Fibroblast of lung (primary cell): ENCODE measurements at places on chromosomes 13 and 19.

DNA sequence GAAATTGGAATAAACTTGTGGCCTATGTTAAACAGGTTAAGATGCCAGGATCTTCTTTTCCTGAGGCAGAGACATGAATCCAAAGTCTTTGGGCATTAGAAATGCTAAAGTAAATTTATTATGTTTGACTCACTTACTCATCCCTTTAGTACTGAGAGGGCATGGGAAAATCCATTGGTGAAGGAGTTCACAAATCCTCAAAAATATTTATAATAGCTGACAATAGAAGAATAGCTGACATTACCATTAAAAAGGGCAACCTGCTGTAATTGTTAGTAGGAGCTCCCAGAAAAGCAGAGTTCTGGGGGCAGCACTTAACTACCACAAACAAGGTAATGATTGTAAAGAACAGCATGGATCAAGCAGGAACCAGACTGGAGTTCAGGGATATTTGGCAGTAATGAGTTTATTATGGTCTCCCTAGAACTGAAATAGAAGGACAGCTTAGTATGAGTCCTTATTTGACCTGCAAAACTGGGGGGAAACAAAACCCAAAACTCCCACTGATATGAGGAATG, 285.8 kb upstream of the KLHL1 start:
- DNase-seq, result no peak

- DNase-seq, result no peak
These were observed 1119.5 kb upstream of the ATXN8OS start for GRCh38 chr13:68988176-68988575.

DNA sequence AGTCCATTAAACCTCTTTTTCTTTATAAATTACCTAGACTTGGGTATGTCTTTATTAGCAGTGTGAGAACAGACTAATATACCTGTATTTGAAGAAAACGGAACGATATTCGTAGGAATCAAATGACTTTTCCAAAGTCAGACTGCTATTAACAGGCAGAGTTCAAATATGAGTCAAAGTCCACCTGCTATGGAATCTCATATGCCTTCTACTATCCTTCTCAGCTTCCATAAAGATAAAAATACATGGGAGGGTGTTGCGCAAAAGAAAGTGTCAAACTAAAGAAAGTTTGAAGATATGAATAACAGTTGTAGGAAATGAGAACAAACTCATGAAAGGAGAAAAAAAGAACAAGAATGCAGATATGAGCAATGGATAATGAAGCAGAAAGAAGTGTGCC, 704.6 kb downstream of the EFNB2 start:
- DNase-seq, result no peak

GRCh38 chr13:111404746-111405145, 84.3 kb downstream of the TEX29 start:
- no peak for DNase-seq

- DNase-seq, result no peak
These were observed 461 bp upstream of the WASF3 start for GRCh38 chr13:26557051-26557392.

GRCh38 chr19:45882652-45883585, 3.0 kb downstream of the IRF2BP1 start:
- peak; percentile 87 for DNase-seq

DNA sequence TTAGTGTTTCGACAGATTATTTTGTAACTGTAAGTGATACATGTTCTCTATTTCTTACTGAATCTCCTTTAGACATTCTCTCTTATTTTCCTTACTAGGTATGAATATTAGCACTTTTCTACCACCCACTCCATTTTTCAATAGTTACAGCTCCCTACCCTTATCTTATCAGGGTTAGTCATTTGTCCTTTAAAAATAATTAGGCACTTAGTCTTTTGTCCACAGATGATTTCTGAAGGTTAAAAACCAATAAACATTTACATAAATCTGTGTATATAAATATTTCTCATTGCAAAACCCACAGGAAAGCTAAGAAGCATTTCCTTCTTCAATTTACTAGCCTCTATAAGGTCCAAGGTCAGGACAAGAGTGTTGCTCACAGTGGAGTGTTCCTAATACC, 624.1 kb upstream of the MIR17HG start:
- peak; percentile 63 for DNase-seq

- no peak for DNase-seq
These were observed 36.9 kb downstream of the KCNC3 start for GRCh38 chr19:50292216-50292827.

DNA sequence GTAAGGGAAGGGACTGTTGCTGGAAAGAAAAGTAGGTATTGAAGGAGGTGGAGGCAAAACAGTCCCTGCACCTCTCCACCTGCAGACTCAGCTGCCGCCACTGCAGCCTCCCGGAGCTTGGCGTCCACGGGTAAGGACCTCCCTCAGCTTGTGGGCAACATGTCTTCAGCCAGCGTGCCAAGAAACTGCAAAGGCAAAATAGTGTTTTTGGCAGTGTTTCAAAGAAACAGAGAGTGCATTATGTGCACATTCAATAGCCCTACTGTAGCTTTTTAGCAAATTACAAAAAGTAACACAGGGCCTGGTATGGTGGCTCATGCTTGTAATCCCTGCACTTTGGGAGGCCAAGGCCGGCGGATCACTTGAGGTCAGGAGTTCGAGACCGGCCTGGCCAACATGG, 57.4 kb downstream of the ATP11A start:
- DNase-seq, result no peak

DNA sequence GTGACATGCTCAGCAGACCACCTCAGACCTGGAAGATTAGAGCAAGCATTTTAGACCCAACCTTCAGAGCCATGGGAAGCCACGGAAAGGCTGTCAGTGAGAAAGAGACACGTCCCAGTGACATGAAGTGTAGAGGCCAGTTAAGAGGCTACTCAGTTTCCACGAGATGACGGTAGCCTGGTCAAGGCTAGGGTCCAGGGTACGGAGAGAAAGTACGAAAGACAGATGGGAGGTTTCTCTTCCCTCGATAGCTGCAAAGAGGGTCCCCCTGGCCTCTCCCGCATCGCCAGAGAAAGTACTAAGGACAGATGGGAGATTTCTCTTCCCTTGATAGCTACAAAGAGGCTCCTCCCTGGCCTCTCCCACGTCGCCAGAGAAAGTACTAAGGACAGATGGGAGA, 8.6 kb downstream of the ZSCAN5A start:
- DNase-seq, result no peak

- no peak for DNase-seq
These were observed 9.2 kb upstream of the TNFSF14 start for GRCh38 chr19:6679139-6679538.

DNA sequence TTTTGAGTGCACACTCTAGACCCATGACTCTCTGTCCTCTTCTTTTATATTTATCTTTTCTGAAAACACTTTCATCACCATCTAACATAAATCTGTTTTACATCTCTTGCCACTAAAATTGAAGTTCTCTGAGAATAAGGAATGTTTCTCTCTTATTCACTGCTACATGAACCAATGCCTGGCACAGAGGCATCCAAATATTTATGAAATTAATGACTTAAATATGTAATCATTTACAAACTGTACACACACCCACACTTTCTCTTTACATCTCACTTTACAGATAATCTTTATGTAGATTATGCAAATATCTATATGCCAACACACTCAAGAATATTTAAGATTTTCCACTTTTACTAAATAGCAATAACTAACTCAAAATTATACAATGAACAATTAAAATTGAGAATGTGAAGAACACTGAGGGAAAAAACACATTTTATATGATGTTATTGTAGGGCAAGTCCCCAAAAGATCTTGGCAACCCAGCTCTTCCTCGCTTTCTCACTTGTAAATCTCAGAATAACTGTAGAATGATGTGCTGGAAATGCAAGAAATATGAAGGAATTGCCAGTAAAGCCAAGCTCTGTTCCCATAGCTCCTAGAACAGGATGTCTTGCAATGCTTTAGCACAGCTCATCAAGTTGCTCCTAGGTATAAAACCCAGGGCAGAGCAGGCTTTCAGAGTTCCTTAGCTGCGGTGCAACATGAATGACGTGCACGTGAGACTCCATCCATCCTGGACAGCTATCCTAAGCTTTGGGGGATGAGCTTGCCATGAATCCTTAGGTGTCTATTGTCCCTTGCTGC, 50.7 kb downstream of the UGGT2 start:
- DNase-seq, result no peak

DNA sequence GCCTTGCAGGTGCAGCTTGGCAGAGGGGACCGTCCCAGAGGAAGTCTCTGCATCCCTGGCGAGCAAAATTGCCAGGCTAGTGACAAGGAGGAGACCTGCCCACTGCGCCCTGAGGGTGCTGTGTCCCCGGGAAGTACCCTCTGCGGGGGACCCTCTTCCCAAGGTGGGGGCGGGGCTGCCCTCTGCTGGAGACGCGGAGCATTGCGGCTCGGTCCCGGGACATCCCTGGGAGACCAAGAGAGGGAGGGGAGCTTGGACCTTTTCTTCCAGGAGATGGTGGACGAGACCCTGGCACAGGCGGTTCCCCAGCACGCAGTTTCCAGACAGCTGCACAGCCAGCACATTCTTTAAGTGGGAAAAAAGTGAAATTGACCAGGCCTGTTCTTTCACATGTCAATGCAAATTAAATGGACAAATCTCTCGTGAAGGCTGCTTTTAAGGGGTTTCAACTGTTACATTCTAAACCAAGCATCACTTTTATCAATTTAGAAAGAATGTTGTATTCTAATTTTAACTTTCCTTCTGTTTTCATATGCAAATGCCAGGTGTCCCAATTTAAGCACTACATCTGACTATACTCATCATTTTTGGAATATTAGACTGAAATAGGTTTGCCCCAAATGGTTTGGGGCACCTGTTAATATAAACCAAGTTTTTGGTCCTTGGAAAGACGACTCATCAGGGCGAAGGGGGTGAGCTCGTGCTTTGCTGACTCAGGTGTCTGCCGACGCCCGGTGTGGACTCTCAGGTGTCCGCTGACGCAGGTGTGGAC, 60.7 kb downstream of the MCF2L start:
- DNase-seq, result no peak

DNA sequence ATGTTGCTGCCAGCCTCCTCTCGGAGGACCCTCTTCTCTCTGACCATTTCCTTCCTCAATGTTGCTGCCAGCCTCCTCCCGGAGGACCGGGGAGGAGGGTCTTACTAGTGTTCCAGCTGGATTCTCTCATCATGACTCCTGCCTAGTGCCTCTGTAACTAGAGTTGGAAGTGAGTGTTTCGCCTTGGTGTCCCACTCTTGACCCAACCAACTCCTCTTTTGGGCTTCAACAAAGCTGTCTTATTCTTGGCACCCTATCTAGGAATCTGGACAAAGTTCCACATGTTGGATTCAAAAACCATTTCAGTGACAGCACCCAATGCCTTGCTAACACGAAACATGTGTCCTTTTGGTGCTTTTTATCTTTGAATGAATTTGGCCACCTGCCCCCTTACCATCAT, 165.4 kb downstream of the GPC5 start:
- no peak for DNase-seq

DNA sequence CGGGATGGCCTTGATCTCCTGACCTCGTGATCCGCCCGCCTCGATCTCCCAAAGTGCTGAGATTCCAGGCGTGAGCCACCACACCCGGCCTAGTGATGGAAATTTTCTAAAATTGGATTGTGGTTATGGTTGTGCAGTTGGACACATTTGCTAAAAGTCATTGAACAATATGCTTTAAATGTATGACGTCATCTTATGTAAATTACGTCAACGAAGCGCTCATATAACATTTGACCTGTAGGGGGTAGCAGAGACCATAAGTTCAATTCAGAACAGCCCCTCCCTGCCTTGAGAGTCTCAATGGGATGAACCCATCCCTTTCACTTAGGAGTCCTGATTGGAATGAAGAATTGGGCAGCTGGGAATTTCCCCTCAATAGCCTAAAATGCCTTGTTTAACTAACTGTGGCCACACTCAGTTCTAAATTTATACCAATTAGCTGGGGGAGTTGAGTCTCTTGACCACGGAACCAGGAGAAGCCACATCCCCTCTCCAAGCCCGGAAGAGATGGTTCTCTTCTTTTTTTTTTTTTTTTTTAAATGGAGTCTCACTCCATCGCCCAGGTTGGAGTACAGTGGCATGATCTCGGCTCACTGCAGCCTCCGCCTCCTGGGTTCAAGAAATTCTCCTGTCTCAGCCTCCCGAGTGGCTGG, 15.2 kb upstream of the TLE6 start:
- DNase-seq, result peak; percentile 89

GRCh38 chr13:78067290-78067689, 148.7 kb upstream of the EDNRB start:
- DNase-seq, result no peak

GRCh38 chr13:112902669-112903068, 66.3 kb upstream of the MCF2L start:
- DNase-seq, result no peak

DNA sequence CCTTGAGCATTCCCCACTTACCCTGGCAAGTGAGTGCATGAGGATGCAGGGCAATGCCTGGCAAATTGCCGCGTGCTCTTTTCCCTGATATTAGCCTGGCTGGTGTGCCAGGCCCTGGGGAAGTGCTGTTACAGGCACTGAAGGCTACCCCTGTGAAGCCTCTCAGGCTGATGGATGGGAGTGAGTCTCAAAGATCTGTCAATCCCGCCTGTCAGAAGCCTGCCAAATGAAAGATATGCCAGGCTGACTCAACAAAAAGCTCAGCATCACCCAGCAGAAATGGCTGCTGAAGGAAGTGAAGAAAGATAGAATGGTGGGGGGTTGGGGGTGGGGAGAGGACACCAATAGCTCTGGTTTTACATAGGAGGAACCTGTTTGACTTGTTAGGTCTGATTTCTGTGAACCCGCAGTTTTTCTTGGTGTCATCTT, 112.1 kb downstream of the LACC1 start:
- DNase-seq, result no peak

- peak; percentile 35 for DNase-seq
These were observed 74.2 kb downstream of the TRPC4 start for GRCh38 chr13:37795326-37795725.

DNA sequence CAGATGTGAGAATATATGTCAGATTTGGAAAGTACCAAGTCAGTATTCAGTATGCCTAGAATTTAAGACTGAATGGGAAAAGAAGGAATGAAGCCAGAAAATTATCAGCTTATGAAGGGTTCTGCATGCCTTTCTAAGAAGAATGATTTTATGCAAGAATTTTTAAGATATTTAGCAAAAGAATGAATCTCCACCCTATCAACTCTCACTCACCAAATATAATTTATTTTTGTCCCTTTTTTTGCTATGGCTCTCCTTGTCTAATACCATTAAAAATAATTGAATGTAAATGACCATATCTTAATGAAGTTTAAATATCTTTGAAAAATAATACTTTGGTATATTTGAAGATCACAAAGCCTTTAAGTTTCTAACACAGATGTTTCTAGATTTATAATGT, 612.7 kb upstream of the GPC6 start:
- no peak for DNase-seq

GRCh38 chr19:38554676-38555141, 63.0 kb downstream of the MAP4K1 start:
- DNase-seq, result no peak

DNA sequence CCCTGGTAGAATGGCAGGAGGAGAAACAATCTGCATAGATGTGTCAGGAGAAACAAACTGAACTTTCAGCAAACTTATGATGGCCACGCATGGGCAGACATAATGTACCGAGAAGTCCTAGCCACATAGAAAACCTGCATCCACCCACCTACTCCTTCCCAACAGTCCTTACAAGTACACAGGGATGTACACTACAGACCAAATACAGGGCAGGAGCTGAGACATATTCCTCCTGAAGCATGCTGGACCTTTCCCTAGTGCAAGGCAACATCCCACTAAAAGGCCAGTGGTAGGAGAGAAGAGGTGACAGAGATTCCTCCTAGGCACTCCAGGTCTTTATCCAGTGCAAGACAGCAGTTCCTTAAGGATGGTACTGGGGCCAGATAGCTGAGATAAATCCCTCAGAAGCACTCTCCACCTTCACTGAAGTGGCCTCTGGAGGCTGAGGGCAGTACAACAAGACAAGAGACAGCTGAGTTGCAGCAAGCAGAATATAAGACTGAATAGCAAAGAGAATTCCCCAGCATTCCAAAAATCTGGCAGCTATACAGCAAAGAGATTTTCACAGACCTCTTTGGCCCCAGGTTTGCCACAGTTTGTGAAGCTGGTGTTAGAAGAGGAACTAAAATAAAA, 18.3 kb downstream of the VWA8 start:
- DNase-seq, result peak; percentile 50
